ENCODE measurements at places on chromosomes 16 and 17.

GRCh38 chr17:57463103-57463885, 207.0 kb downstream of the MSI2 start:
- no peak for DNase-seq

- no peak for DNase-seq
Measured at GRCh38 chr17:28319598-28319935, 567 bp downstream of the TMEM97 start.

DNA sequence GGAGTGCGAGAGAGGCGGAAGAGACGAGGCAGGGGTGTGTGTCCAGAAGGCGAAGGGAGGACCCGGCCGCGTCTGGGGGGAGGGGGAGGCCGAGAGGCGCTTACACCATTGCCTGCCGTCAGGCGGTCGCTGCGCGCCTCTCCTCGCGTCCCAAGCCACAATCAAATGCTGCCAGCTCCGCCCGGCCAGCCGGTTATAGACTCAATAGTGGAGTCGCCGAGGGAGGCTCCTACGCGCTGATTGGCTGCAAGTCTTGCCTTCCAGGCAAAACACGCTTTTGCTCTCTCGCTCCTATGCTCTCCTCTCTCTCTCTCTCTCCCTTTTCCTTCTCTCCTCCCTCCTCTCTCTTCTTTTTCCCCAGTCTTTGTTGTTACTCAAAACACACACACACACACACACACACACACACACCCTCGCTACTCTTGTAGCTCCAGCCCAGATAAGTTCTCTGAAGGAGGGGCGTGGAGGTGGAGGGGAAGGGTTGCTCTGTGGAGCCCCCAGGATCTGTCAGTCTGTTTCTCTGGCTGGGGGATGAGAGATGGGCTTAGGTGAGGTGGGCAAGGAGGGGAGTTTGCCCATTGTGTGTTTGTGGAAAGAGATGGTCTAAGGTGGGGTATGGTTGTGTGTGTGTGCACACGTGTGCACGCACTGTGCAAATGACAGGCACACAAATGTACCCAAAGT, at the start of gene DLX3:
Gene DLX3 (minus strand): TSS at position 170 of the 684 bp plus-strand sequence. CDS start 226 bp downstream, outside the sequence.
- peak; percentile 40 for DNase-seq

DNA sequence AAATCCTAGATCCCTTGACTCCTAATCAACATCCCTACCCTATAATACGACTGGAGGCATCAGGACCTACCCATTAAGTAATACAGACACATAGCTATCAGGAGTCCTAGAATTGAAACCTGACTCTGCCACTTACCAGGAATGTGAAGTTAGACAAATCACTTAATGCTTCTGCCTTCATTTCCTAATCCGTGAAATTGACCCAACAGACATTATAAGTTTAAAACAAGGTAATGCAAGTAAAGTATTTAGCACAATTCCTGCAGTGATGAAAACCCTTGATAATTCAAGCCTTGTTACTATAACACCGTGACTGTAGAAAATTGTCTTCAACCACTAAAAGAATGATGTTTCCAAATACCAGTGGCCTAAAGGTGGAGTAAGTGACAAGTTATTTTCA, 150.2 kb downstream of the KCNJ2 start:
- DNase-seq: no peak

DNA sequence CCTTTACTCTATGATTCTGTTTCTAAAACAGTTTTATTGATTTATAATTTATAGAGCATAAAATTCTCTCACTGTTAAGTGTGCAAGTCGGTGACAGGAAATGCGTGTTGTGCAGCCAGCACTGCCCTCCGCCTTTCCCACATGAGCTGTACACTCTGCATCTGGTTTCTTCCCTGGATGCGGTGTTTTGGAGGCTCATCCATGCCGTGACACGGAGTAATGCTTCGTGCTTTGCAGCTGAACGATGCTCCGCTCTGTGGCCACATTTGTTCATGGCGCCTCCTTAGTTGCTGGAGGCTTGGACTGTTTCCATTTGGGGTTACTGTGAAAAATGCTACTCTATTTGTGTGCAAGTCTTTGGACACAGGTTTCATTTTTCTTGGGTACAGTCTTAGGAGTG, 7.2 kb upstream of the IGFALS start:
- no peak for DNase-seq

GRCh38 chr17:73956595-73957465, 246.6 kb upstream of the RPL38 start:
- peak; percentile 71 for DNase-seq

- no peak for DNase-seq
Measured at GRCh38 chr16:66886321-66886720, 6.0 kb downstream of the PDP2 start.

DNA sequence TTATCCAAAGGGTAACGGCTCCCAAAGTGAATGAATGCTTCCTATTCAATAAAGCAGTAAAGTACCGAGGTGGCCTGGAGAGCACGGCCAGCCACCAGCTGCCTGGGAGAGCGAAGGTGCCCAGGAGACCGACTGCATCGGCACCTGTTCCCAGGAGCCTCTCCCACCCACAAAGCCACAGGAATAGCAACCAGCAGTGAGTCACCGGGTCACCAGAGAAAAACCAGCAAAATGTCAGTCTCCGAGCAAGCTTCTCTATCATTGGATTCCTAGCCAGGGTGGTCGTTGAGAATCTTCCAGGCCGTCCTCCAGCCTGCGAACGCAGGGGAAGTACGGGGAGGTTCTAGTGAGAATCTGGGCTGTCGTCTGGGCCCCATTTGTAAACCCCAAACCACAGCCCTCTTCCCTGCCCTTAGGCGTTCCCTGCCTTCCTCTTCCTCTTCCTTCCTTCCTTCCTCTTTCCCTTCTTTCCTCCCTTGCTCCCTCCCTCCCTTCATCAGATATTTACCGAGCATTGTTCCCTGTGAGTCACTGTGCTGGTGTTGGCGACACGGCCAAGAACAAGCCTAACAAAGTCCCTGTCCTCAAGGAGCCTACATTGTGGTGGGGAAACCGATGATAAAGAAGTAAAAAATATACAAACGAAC, 114.6 kb downstream of the SLC39A11 start:
- no peak for DNase-seq

DNA sequence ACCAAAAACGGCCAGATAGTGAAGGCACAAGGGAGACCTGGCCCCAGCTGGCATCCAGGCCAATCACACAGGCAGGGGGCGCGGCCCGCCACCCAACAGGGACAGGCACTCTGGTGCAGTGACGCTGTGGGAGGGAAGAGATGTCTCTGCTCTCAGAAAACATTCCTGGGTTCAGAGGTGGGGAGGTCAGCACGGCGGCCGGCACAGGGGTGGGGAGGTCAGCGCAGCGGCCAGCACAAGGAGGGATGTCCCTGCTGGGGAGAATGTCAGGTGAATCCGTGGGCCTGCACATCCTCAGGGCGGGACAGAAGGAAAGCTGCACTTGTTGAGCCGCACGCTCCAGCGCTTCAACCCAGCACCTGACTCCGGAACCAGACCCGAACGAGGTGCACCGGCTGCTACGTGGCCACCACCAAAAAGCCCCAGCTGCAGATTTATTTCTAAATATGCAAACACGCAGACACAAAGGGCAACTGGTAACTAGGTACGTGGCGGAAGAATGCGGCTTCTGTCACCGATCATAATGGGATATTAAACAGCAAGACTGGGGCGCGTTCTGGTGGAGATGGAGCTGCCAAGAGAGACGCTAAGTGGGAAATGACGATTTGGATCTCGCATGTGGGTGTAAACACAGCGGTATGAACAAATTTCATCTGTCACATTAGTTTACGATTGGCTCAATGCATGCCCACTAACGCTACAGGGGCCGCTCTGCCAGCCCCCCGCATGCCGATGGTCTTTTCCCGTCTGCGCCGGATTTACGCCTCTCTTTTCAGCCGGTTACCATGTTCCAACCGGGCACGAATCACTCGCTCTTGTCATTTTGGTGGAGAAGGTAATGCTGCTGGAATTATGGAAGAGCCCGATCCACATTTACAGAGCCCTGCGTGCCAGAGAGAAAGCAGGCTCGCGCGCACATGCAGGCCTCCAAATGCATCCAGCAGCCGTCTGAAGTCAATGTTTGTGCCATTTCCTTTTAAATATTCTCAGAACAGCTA, 15.5 kb downstream of the SLC38A10 start:
- no peak for DNase-seq

- no peak for DNase-seq
Measured at GRCh38 chr16:80122115-80122514, 418.7 kb upstream of the DYNLRB2 start.

- DNase-seq: no peak
Measured at GRCh38 chr16:28903344-28904042, 21.5 kb downstream of the RABEP2 start.

GRCh38 chr17:17024778-17025300, 17.4 kb upstream of the MPRIP start:
- no peak for DNase-seq

- DNase-seq: no peak
Measured at GRCh38 chr17:50165867-50166517, at the start of gene SGCA. Gene SGCA, plus strand, starts transcription at chr17:50166005. Its CDS starts 36 bp downstream, at chr17:50166041.

DNA sequence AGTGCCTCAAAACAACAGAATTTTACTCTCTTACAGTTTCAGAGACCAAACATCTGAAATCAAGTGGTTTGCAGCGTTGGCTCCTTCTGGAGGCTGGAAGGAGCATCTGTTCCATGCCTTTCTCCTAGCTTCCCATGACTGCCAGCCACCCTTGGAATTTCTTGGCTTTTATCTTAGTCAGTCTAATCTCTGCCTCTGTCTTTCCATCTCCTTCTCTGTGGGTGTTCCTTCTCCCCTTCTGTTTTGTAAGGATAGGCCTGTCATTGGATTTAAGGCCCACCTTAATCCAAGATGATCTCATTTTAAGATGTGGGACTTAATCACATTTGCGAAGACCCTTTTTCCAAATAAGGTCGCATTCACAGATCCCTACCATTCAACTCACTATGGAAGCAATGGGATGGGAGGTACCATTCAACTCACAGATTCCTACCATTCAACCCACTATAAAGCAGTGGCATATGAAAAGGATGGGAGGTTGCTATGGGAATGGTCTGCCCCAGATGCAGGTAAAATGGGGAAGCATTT, 321.8 kb downstream of the WWOX start:
- no peak for DNase-seq

GRCh38 chr17:4540224-4540651, 14.9 kb downstream of the MYBBP1A start:
- no peak for DNase-seq

DNA sequence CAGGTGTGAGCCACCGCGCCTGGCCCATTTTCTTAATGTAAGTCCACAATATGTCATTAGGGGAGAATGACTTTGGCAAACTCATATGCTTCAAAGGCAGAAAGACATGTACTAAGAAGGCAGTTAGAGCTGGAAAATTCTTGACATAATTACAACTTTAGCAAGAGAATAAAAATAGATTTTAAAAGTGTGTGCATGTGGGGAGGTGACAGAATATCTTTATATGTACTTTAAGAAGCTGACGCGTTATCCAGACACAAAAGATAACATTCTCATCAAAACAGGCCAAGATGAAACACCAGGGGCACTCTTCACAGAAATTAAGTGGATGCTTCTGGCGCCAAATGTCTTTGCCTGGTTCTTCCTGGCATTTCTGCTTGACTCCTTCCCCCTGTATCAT, 28.2 kb downstream of the GJC1 start:
- no peak for DNase-seq

GRCh38 chr17:29592850-29593551, at the start of gene ANKRD13B:
Gene ANKRD13B, plus strand, starts transcription at chr17:29593132. Its CDS starts 490 bp downstream, at chr17:29593622.
- DNase-seq: peak; percentile 56

- DNase-seq: no peak
Measured at GRCh38 chr17:66149562-66149961, 42.4 kb downstream of the CEP112 start.

GRCh38 chr16:50844840-50845239, 103.0 kb downstream of the CYLD start:
- DNase-seq: no peak

- no peak for DNase-seq
Measured at GRCh38 chr16:82735673-82736091, 108.9 kb downstream of the CDH13 start.

DNA sequence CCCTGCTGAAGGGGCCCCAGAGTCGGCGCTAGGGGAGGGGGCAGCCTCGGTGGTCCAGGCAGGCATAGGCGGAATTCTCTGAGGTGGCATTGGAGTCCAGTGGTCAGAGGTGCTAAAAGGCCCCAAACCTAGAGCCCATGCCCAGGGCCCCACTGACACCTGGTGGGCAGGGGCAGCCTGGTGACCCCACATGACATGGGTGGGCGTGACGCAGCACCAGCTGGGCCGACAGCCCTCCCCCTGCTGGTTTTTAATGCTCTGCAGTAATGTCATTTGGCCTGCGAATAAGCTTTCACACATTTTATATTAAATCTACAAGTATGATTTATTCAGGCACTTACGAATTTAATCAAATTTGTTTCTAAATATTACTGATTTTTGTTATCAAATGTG, 2.1 kb upstream of the RNPS1 start:
- DNase-seq: no peak

- DNase-seq: no peak
Measured at GRCh38 chr16:75099738-75100602, 16.6 kb downstream of the LDHD start.

- DNase-seq: no peak
Measured at GRCh38 chr17:604765-605164, 109.9 kb downstream of the VPS53 start.

DNA sequence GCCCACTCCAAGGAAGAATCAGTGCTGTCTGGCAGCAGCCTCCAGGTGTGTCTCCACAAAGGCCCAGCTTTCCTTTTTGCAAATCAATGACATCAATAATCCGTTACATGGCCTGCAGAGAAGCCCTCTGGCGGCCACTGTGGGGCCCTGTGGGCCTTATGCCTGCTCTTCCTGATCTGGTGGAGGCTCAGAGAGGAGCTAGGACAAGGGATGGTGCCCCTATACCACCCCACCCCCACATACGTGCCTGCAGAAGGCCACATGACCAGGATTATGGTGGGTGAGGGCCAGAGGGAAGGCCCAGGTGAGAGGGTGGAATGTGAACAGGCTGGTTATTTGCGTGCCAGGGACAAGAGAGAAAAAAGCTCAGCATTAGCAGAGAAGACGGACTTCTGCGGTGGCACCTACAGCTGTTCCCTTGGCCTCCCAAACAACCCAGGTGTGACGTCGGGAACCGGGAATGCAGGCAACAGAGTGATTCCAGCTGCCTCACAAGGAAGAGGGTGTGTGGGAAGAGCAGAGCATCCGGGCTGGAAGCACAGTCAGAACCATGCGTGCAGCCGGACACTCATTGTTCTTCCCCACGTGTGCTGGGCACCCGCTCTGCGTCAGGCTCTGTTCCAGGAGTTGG, 22.5 kb downstream of the EIF4A3 start:
- no peak for DNase-seq

- DNase-seq: no peak
Measured at GRCh38 chr17:14838567-14838966, 426.6 kb downstream of the PMP22 start.

- no peak for DNase-seq
Measured at GRCh38 chr17:33381201-33381600, 88.1 kb upstream of the ASIC2 start.

DNA sequence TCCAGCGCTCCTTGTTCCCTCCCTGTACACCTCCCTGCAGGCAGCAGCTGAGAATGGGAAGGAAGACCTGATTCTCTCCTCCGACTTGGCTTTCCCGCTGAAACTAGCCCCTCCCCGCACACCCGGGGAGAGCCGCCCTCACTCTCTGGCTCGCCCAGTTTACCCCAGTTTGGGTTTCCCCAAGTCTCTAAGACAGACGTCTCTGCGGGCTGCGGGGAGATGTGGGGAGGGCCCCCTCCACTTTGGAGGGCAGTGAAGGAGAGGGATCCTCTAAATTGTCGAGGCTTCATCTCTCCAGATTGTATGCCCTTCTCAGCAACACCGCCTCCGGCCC, 797 bp downstream of the GRB7 start:
- peak; percentile 65 for DNase-seq

Measured in activated T-cell treated with anti-CD3 and anti-CD28 coated beads, Interleukin-2, amount 50 U/mL, for 1 hour (primary cell).